ENCODE measurements at places on chromosomes 12 and 14.

DNA sequence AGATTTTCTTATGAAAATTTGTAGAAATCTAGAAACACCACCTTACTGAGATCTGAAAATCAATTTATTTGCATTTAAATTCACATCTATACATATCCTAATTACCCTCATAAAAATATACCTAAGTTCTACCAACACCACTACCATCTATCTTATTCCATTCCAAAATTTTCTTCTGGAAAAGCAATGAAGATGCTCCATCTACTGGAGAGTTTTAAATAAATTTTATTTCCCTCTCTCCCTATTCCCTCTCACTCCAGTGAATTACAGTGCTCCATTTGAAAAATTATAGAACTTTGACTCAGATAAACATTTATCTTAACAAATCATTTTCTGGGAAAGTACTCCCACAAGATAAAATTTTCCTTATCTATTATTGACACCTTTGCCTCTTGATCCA, 2.3 kb upstream of the C14orf39 start:
- no peak for DNase-seq

DNA sequence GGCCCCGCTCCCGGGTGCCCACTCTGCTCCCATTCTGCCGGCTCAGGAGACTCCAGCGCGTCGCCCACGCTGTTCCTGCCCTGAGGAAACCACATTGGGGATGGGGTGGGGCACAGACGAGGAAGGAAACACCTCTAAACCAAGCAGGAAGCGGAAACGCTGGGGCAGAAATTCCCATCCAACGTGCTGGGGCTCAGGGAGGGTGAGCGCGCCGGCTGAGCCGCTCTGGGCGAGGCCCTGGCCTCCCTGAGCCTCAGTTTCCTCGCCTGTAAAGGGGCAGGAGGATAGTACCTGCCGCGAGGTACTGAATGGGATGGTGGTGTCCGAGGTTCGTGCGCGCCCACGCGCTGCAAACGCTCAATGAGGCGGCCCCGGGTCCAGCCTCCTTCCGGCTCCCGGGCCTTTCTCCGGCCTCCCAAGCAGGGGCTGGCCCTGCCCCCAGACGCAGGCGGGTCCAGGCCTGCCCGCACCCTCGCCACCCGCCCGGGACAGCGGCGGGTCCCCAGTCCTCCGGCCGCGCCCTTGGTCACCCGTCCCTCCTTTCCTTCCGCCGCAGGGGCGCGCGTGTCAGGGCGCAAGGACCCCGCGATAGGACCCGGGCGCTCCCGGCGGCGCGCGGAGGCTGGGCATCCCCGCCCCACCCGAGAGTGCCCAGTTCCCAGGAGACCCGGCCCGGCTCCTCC, 673 bp downstream of the BEGAIN start:
- DNase-seq: peak; percentile 66

DNA sequence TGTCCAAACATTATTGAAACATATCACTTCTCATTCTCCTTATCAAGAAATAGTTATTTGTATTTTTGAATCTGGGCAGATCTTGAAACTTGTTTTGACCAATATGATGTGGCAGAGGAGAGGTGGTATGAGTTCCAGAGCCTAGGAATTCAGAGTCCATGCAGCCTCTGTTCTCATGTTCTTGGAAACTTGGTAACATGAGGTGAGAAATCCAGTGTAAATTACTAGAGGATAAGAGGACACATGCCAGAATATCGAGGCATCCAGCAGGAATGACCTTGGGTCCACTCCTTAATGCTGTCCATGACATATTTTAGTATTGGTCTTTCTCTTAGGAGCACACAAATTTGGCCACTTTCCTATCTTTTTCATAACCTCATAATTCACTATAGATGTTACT, 1374.6 kb downstream of the FSCB start:
- DNase-seq: no peak

DNA sequence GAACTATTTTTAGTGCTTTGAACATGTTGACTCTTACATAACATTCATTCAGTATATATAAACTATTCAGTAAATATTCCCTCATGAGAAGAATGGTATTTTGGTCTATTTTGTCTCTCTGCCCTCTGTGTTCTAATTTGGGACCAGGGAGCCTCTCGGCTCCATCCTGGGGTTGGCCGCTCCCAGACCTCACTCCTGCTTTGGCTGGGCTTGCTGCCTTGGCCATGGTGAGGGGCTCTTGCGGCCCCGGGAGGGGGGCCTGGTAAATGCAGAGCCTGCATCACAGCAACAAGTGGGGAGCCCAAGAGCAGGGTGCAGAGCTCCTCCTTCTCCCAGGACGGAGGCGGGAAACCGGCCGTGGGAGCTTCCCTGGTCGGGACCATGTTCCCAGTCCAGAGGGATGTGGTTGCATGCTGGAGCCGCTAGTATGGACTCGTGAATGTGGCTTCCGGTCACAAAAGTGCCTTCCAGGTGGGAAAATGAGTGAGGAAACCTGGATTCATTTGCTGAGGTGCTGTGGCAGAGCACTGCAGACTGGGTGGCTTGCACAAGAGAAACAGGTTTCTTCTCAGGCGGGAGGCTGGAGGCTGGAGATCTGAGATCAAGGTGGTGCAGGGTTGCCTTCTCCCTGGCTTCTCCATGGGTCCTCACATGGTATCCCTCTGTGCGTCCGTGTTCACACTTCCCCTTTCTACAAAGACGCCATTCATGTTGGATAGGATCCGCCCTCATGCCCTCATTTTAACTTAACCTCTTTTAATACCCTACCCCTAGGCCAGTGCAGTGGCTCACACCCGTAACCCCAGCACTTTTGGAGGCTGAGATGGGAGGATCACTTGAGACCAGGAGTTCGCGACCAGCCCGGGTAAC, 250.2 kb downstream of the CACNA1C start:
- DNase-seq: no peak

DNA sequence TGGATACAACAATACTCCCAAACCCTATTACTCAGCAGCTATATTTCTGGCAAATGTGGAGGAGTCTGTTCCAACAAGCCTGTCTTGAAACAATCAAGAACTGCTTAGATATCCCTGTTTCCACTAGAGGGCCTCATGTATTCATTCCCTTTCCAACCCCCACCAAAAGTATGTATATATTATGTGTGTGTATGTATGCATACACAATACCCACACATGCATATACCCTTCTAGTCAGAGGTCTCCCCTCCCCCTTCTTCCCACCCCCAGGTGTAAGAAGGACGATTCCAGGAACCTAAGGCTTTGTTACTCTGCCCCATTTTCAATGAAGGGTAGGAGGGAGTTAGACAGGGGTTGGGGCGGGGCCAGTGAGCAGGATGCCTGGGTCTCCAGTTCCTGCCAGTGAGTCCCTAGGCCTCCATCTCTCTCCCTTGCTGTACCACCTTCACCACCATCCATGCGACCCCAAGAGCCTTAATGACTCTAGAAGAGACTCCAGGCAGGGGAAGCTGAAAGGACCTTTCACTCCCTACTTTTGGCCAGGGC, at the start of gene DGKA:
DGKA (plus strand) TSS at position 392 of the 546 bp plus-strand sequence. CDS start 5,342 bp downstream, outside the sequence.
- DNase-seq: peak; percentile 91

- DNase-seq: no peak
Measured at GRCh38 chr14:95300002-95300696, 19.6 kb downstream of the CLMN start.

GRCh38 chr12:14367040-14367661, 1.7 kb downstream of the ATF7IP start:
- no peak for DNase-seq

DNA sequence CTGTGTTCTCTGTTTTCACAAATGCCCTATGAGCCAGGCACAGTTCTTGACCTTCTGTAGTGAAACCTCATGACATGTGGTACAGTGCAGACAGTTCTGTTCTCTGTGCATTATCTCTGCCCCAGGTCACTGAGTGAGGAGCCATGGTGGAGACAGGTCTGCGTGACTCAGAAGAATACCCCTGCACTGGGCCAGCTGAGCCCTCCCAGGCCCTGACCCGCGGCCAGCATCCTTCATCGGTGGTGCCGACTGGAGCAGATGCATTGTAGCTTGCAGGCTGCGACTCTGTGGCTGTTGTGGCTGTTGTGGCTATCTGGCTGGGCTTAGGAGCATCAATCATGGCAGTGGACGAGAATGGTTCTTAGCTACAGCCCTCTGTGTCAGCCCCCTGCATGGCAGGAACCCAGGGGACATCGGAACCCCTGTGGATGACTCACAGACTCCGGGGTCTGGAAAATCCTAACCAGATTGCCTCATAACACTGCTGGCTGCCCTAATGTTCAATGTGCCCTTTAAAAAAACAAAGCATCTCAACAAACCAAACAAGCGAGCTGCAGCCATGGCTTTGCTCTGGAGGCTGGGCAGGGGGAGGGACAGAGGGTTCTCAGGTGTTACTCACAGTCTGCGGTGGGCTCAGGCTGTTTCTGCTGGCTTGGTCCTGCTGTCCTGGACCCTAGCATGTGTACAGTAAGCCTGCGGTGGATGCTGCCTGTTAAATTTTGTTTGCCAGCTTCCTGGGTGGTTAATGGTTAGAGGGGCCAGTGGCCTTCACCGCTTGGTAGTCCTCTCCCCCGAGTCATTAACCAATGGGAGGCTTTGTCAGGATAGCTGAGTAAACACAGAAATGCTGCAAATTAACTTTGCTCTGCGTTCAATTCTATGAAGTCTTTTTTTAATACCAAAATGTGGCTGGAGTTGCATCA, at the start of gene SERPINA6:
SERPINA6 (minus strand) TSS at position 689 of the 923 bp plus-strand sequence. CDS start 8,688 bp downstream, outside the sequence.
- DNase-seq: no peak

GRCh38 chr12:25566202-25566949, 13.3 kb upstream of the LMNTD1 start:
- no peak for DNase-seq

- DNase-seq: no peak
Measured at GRCh38 chr12:22396735-22397134, 62.2 kb upstream of the ST8SIA1 start.

GRCh38 chr14:63214417-63215196, 10.4 kb downstream of the RHOJ start:
- no peak for DNase-seq

- DNase-seq: no peak
Measured at GRCh38 chr12:49417558-49417957, 50.3 kb downstream of the SPATS2 start.

GRCh38 chr12:38056701-38057689, 259.6 kb upstream of the ALG10B start:
- no peak for DNase-seq

- no peak for DNase-seq
Measured at GRCh38 chr14:22463763-22464173, 125.3 kb downstream of the DAD1 start.

- DNase-seq: no peak
Measured at GRCh38 chr12:43758247-43758727, 303 bp downstream of the PUS7L start.

DNA sequence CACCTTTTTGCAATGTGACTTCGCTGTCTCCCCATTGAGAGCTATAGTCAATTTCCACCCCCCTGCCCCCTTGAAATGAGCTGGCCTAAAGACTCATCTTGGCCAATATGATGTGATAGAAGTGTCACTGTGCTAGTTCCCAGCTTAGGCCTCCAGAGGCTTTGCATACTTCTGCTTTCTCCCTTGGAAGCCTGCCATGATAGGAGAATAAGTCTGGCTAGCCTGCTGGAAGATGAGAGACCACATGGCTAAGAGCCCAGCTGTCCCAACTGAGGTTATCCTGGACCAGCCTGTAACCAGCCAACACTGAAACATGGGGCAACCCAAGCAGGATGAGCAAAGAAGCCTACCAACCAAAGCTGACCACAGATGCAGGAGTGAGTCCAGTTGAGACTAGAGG, 196.9 kb downstream of the GRIN2B start:
- no peak for DNase-seq

DNA sequence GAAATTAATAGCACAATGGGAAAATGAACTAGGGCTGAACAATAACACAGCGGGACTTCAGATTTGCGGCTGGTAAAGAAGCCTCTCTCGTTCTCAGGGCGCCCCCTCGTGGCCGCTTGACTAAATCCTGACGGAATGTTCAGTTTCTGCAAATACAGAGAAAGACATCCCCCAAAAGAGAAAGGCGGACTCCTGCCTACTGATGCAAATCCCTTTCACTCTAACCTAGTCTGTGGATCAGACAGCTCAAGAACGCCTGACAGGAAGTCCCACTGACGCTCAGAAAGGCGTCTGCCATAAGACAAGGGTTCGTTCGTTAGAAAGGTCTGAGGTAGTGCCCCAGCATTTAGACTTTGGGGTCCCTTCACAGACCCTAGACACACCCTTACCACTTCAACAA, 2.5 kb downstream of the NUAK1 start:
- peak; percentile 82 for DNase-seq
